ENCODE measurements at places on chromosomes 3 and 15.
A peak's percentile ranks its signal among the peaks of the same experiment; 100 is the strongest.

GRCh38 chr3:177104299-177104992, 92.8 kb downstream of the TBL1XR1 start:
- no peak for DNase-seq

DNA sequence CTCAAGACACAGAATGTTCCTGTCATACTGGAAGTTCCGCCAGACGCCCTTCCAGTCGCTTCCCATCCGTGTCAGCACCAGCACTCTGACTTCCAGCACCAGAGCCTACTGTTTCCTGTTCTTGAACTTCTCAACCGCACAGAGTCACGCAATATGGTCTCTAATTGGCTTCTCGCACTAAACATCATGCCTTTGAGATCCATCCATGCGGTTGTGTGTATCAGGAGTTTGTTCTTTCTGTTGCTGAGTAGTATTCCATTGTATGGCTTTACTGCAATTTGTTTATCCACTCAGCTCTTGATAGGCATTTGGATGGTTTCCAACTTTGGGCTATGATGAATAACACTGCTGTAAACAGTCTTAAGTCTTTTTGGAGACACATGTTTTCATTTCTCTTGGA, 112.1 kb downstream of the LRRK1 start:
- DNase-seq: no peak

- no peak for DNase-seq
Measured at GRCh38 chr3:99548674-99549073, 89.7 kb upstream of the COL8A1 start.

DNA sequence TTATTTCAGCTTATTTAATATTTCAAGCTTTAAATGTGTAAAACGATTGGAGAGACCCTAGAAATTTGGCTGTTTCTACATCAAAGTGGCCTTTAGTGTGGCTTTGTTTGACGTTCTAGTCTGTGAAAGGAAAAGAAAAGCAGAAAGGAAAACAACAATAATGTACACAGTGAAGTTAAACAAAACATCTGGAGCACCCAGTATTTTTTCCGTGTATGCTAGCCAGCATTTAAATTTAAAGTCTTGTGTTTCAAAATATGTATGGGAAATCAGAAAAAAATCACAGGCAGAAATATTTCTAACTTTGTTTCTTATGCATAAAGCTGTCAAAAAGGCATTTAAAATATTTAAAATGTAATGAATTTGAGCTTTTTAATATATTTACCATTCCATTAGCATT, 218.1 kb downstream of the NAALADL2 start:
- DNase-seq: no peak

DNA sequence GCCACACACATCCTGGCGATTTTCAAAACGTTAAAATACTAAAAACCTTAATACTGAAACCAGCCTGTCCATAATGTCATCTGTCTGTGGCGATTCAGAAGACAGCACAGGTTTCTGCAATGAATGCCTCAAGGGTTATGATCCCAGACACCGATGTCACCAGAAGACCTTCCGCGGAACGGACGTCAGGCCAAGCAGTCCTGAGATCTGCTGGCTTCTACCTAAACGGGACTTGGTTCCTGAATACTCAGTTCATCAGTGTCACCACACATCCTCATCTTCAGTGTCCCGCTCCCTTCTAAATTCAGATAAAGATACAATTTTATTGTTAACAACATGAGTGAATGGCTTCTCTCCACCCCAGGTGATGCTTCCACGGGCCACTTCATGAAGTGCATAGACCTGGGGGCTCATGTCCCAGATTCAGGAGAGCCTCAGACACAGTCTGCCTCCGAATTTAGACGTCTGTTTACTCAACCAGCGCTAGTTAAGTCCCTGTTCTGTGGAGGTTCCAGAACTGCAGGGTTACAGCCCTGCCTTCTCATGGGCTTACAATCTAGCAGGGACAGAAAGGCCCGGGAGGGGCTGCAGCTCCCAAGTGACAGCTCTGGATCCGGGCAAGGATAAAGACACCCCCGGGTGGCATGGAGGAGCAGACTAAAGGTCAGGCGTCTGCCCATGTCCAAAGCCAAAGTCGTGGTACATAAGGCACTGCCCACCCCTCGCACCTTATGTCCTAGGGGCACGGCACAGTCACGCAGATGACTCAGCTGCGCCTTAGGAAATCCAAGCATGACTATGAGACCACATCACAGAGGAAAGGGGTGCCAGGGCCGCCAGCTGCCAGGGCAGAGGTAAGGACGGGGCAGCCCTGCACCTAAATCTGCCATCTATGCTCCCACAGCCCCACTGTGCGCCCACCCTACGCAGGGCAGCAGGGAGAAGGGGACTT, 75.9 kb downstream of the VGLL4 start:
- no peak for DNase-seq

DNA sequence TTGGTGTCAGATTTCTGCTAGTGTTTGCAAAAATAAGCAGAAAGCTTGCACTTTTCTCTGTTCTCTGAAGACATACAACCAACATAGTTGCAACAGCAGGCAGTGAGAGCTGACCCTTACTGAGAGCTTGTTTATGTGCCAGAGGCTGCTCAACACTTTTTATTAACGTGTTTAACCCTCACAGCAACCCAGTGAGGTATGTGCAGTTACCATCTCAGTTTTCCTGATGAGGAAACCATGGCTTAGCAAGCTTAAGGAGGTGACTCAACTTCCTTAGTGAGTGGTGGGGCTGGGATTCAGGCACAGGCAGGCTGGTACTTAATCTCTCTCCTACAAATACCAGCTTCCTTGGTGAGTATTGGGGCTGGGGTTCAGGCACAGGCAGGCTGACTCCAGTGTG, 158.1 kb upstream of the CTDSPL start:
- DNase-seq: no peak

- no peak for DNase-seq
Measured at GRCh38 chr15:76793162-76793561, 112.0 kb downstream of the SCAPER start.

DNA sequence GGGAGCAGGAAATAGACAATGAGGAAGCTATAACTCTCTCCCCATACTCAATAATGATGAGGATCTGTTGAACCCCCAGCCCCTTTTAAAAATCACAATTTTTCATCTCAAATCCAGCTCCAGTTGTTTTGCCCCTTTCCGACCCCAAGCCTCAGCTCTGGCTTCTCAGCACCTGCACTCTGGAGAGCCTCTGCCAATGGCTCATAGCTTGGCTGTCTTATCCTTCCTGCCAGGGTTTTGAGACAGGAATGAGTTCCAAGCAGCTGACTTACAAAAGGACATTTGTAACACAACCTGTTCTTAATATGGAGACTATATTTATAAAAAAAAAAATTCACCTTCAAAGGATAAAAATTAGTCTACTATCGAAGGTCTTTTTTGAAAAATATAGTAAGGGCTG, 105.9 kb upstream of the NEDD4 start:
- DNase-seq: no peak

DNA sequence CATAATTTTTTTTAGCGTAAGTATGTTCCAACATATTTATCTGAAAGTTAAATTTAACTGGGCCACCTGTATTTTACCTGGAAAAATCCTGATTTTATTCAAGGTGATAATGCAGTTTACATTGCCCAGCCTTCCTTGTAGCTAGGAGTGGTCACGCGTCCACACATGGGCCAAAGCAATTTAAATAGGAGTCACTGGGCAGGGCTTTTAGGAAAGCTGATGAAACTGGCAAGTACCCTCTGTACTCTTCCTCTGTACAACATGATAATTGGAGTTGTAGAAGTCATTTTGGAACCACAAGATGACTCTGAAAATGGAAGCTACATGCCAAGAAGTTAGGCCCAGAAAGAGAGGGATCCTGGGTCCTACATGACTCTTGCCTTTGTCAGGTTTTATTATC, 9.5 kb downstream of the BTD start:
- no peak for DNase-seq

GRCh38 chr15:89149501-89150101, 61.3 kb downstream of the ABHD2 start:
- DNase-seq: no peak

GRCh38 chr3:128344052-128344735, 122.5 kb downstream of the DNAJB8 start:
- DNase-seq: no peak

DNA sequence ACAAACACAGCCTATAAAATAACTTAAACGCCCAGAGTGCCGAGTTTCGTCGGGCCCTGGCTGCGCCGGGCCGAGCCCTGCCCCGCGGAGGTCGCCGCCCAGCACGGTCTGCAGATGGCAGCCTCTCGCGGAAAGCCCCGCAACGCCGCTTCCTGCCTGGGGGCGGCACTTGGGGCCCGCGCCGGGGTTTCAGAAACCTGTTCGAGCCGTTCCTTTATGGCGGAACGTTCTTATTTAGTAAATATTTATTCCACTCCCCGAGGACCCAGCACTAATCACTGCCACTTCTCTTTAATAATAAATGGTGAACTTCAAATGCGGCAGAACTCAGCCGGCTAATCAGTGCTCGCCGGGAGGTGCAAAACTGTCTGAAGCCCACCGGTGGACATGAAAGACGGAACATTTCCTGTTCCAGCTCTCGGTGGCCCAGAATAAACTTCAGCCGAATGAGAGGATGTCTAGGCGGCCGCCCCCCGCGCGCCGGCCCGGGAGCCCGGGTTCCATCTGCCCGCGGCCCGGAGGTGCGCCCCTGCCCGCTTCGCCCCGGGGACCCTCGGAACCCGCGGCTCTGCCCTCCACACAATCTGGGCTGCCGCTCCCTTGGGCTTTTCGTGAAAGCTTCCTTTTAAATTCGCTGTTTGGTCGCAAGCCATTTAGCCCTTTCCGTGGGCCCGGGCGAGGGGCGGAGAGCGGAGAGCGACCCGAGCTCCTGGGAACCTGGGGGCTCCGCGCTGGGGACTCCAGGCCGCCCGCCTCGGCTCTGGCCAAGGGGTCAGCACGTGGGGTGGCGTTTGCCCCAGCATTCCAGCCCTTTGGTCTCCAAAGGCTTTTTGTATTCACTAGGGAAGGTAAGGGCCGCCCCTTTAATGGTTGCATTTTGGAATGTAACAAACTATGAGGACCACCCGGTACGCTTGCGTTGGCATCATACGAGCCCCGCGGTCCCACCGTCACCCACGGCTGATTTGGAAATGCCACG, 110.8 kb upstream of the ATP11B start:
- DNase-seq: peak; percentile 52

GRCh38 chr15:36005542-36005941, 459.6 kb upstream of the DPH6 start:
- no peak for DNase-seq

DNA sequence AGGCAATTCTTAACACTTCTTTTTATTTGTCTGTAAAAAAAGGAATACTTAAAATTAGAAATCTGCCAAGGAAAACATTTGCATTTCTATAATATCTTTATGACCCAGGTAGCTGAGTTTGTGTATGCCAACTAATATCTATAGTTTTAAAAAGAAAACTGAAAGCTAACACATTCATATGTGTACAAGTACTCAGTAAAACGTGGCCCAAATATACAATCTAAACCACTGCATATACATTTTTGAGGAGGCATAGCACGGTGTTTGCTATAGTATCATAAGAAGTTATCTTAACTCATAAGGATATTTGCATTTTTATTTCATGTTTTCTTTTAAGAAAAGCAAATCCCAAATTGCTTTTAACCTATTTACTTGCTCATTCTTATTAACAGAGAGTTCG, 172.7 kb downstream of the ZBTB20 start:
- DNase-seq: no peak

DNA sequence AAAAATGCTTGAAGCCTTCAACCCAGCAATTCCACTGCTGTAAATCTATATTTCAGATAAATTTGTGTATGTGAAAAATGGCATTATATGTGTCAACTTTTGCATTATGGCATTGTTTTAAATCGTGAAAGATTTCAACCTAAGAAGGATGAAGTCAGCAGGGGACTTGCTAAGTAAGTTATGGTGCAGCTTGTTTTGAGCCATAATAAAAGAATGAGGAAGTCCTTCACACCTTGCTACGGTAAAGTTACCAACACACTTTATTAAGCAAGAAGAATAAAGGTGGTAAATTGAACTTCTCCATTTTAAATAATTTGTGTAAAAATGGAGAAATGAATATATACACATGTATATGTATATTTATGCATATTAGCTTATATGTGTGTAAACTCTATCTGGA, 371.4 kb downstream of the ROBO2 start:
- no peak for DNase-seq

- no peak for DNase-seq
Measured at GRCh38 chr3:177443469-177443868, 246.2 kb upstream of the TBL1XR1 start.

- DNase-seq: no peak
Measured at GRCh38 chr3:168473334-168473890, 377.7 kb upstream of the GOLIM4 start.

DNA sequence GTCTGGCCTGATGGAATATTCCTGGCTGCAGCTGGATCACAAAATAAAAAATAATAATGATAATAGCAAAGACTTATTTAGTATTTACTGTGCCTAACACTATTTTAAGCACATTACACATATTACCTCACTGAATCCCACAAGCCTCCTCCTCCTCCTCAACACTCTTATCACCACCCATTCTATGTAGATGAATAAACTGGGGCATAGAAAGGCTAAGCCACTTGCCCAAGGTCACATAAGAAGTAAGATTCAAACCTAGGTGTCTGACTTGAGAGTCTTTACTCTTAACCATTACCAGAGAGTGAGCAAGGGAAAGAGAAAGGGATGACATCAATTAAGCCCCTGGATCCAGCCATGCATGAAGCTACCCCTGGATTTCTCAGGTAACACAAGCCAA, 493.1 kb downstream of the SHQ1 start:
- DNase-seq: no peak

DNA sequence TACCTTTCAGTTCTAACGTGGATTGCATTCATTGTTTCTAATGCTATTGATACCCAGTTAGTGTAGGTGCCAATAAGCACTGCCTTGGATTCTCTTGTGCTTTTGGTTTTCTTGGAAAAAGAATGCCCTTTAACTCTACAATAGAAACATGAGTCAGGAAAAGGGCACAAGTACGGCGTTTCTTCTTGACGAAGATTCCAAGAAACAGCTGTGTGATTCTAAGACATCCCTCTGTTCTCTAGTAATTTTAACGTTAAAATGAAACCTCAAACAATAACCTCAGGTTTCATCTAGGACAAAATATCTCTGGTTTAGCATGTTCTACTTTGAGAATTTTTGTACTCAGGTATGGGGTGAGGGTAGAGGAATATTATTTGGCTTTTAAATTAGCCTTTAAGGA, 540.5 kb upstream of the ATP11B start:
- no peak for DNase-seq
